ENCODE measurements at places on chromosomes 7 and 10.
A peak's percentile ranks its signal among the peaks of the same experiment; 100 is the strongest.

DNA sequence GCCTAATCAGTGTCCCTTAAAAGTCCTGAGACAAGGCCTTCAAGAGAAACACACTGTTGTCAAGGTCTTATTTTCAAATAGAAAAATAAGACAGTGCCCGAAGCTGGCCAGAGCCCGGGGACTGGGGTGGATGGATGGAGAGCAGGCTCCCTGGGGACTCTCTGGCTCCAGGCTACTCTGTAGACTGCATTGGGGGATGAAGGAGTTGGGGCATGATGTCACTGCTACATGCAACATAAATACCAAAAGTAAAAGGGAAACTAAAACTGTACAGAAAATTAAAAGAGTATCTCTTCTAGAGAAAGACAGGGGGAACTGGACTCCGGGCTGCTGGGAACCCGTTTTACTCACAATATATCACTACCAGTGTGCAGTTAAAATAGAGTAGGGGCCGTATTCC lies 629.8 kb downstream of the KCNMA1 start:
- no peak for DNase-seq

DNA sequence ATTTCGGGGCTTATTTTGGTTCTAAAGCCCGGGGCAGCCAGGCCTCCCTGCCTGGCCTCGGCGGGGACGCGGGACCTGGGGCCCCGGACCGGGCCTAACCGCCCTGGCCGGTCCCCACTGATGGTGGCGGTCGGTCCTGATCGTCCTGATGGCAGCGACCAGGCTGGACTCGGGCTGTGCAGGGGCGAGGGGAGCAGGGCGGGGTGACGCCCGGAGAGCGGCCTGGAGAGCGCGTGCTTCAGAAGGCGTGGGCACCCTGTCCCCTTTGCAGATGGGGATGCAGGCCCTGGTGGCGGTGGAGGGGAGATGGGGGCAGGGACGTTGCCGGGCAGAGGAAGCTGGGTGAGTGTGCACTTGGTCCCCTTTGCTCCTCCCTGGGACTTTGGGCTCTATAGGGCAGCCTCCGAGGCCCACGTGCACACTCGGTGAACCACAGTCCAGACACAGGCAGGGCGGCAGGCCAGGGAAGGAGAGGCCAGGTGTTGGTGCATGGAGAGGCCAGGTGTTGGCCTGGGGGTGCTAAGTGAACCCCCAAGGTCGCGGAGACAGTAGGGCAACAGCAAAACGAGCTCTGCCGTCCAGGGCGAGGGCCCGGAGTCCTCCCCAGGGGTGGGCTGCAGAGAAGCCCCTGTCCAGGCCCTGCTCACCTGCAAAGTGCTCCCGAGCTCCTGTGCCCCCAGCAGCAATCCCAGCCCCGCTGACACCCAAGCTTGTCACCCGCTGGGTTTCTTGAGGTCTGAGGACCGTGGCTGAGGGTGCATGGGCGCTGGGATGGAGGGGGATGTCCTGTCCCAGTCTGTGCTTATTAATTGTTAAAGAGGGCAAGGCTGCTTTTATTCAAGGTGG lies 42.4 kb upstream of the FAM20C start:
- DNase-seq = no peak

DNA sequence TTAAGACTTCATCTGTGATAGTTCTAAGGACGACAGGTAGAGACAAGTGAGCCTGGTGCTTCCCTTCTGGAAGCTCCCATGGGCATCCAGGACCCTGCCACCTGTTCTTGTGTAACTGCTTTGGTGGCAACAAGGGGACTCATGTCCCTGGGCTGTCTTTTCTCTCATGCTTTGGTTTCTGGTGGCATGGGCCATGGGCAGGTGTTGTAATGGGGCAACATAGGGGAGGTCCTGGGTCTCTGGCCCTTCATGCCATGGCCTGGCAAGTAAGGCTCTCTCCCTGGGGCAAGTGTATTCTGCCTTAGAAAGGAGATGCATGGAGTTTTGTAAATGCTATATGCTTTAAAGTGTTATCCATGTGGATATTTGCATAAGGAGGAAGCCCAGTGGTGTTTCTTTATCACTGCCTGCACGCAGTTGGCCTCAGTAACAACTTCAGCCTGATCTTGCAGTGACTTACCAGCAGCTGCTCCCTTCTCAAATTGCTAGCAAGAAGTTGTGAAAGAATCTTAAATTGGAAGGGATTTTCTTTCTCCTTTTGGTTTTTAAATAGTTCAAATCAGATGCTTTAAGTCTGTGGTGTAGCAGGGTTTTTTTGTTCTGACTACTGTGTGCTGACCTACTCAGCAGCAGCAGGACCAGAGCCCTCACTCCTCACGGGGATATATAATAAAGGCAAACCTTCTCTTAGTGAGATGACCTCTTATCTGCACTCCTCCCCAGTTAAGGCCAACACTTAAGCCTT lies 39.9 kb downstream of the OGDH start:
- DNase-seq = no peak

GRCh38 chr7:71424166-71425035 lies 292.5 kb downstream of the GALNT17 start:
- DNase-seq = no peak

GRCh38 chr10:24645784-24646183 lies 77.9 kb downstream of the ARHGAP21 start:
- no peak for DNase-seq

- DNase-seq = no peak
These were observed 92.0 kb upstream of the GDF10 start for GRCh38 chr10:47207894-47208469.

GRCh38 chr10:112985690-112986543 lies 35.9 kb downstream of the TCF7L2 start:
- no peak for DNase-seq

DNA sequence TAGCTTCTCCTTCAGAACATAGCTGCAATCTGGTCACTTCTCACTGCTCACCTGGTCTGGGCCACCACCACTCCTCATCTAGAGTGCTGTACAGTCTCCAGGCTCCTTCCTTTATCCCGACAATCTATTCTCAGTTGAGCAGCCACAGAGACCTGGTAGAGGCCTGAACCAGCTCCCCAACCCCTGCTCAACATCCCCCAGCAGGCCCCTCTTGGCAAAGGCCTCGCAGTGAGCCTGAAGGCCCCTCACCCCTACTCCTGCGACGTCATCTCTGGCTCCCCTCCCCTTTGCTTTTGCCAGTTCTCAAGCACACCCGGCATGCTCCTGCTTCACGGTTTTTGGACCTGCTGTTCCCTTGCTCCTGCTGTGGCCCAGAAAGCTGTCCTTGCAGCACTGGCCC lies 113.9 kb downstream of the ARHGAP22 start:
- no peak for DNase-seq

- DNase-seq = peak; percentile 16
These were observed at the start of gene PIP4K2A for GRCh38 chr10:22714479-22715289. PIP4K2A (minus strand) TSS chr10:22714578; CDS start chr10:22714326, 252 bp downstream.

- DNase-seq = no peak
These were observed 53.4 kb upstream of the GDF10 start for GRCh38 chr10:47246406-47247147.

- no peak for DNase-seq
These were observed 132.6 kb upstream of the SHH start for GRCh38 chr7:155944901-155945300.

DNA sequence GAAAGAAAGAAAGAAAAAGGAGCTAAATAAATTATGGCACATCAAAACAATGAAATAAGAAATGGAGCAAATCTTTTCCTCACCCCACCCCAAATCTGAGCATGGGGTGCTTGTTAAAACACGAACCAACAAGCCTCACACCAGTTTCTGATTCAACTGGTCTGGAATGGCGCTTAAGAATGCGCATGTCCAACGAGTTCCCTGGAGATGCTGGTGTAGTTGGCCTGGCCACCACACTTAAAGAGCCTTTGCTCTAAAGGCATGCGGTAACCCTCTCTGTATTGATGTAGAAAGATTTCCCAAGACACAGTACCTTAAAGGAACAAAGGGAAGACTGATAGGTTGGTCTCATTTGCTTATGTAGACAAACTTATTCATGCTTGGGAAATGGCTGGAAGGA lies 49.1 kb upstream of the STEAP1B start:
- no peak for DNase-seq

- DNase-seq = no peak
These were observed 40.2 kb downstream of the NCAPG2 start for GRCh38 chr7:158664406-158664805.

- no peak for DNase-seq
These were observed 16.3 kb downstream of the OR2AE1 start for GRCh38 chr7:99860281-99861127.

GRCh38 chr10:48284811-48285210 lies 10.3 kb upstream of the FRMPD2 start:
- no peak for DNase-seq

DNA sequence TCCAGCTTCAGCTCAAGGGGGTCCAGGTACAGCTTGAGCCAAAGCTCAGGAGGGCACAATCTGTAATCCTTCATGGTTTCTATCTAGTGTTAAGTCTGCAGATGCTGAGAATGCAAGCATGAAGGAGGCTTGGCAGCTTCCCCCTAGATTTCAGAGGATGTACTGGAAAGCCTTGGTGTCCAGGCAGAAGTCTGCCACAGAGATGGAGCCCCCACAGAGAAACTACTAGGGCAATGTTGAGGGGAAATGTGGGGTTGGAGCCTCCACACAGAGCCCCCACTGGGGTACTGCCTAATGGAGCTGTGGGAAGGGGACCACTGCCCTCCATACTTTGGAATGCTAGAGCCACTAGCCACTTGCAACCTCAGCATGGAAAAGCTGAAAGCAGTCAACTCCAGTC lies 11.4 kb downstream of the ZNF25 start:
- DNase-seq = no peak

- DNase-seq = no peak
These were observed 152.8 kb downstream of the AUTS2 start for GRCh38 chr7:69751026-69751425.

DNA sequence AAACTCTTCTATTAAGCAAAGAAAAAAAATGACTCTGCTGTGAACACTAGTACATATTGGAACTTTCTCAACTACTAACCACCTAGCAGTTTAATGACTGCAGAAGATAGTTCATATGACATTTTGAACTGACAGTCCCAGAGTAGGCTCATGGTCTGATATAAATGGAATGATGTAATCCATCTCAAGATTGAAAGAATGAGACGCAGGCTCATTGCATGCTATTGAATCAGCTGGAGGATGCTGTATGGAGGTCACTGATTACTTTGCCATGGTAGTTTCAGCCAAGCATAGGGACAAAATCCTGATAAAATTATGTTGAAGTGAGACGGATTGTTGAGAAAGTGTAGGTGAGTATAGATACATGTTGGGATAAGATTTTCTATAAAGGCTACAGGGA lies 217.6 kb upstream of the SEMA3E start:
- no peak for DNase-seq

GRCh38 chr7:36367561-36368077 lies 22.0 kb upstream of the ANLN start:
- DNase-seq = no peak

DNA sequence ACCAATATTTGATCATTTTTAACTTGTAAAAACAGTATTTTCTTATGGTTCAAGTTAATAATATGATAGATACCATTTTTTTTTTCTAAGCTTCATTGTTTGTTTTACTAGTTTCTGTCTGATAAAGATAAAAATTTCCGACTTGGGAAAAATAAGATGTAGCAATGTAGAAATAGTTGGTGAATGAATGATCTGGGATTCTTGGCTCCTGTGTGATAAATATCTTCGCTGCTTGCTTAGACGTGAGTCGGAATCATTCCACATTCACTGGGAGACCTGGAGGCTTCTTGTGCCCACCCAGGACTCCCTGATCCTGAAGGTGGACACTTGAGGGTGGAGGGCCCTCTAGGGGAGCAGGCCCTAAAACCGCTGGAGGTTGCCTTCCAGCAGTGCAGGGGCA lies 47.9 kb downstream of the EXOC4 start:
- DNase-seq = no peak

GRCh38 chr7:38828026-38828425 lies 81.0 kb downstream of the VPS41 start:
- no peak for DNase-seq

- no peak for DNase-seq
These were observed 292.5 kb downstream of the ADARB2 start for GRCh38 chr10:1444826-1445225.

DNA sequence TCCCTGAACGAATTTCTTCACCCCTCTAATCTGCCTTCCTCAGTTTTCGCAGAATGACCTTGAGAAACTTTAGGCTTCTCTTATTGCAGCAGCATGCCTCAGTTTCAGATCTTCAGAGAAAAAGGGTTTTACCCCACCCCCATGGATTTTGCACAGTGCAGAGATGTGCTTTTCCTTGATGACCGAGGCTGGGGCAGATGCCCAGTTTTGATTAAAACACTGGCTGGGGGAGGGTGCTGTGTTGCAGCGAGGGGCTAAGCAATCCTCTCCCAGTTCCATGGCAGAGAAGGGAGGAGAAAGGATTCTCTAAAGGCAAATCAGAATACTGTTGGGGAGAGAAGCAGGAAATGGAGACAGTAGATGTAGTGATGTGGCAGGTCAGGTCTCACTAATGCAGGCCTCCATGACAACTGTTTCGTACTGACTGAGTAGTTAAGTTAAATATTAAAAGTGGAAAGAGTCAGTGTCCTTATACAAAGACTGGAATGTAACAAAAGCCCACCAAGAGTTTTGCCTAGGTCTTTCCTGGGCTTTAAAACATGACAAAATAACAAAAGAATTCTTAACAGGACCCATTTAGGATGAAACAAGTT lies 50.8 kb upstream of the PDZD8 start:
- no peak for DNase-seq

DNA sequence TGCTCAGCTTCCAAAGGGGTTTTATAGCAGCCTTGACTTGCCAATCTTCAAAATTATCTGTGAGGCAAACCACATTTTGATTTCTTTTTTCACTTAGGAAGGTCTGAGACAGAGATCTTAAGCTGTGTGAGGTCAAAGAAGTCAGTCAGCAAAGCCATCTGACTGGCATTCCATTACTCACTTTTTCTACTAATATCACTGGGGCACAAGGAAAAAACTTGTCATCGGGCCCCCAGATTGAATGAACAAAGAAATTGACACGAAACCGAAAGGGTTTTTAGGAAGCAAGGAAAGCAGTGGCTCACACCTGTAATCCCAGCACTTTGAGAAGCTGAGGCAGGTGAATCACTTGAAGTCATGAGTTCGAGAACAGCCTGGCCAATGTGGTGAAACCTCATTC lies 78.5 kb upstream of the FRMD4A start:
- no peak for DNase-seq

GRCh38 chr7:35818513-35818912 lies 17.7 kb downstream of the SEPTIN7 start:
- DNase-seq = no peak

GRCh38 chr10:76559892-76560220 lies 1077.8 kb downstream of the KCNMA1 start:
- DNase-seq = no peak
